Muscle of back (tissue), 13 donors: ENCODE measurements at places on chromosomes 16 and 17. TPM values are rescaled to one million over a fixed set of nuclear protein-coding genes. Genes with fewer than 3 reads are reported as not detected.

Gene CCL4
- 2.8 TPM for polyA plus RNA-seq

Gene ORAI3
- polyA plus RNA-seq, result 10.3 TPM

- no peak for DNase-seq
These were observed 6.5 kb downstream of the SPNS2 start for GRCh38 chr17:4505187-4505586.

Gene NPIPA2
- polyA plus RNA-seq, result 6.4 TPM
